CD4-positive, alpha-beta T cell treated with Interleukin-2 at 100 ng/mL for 4 hours (primary cell): ENCODE measurements at places on chromosomes 1 and 21.

DNA sequence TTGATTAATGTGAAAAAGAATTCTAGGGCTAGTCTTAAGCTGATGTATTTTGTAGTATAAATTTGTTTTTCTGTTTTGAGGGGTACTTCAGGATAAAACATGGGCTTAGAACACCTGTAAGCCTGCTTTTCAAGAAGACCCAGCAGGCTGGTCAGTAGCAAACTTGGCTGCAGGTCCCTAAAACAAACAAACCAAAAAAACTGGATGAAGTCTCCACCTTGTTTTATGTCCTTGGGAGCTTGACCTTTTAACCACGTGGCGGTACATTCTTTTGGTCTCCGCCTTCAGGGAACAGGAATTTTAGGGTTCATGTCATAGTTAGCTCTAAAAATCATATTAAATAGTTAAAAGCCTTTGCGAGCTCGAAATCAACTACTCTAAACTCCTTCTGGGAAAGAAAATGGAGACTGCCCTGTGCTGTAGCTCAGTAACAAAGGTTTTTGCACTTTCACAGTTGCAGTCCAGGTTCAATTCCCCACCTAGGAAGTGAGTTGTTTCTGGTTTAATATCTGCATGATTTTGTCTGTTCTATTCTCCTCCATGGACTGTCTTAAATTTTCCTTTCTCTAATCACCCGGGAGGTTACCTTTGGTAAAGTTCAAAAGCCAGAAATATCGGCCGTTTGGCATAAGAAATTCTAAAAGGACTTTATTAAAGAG lies 18.6 kb downstream of the PRDX6 start:
- DNase-seq: no peak

DNA sequence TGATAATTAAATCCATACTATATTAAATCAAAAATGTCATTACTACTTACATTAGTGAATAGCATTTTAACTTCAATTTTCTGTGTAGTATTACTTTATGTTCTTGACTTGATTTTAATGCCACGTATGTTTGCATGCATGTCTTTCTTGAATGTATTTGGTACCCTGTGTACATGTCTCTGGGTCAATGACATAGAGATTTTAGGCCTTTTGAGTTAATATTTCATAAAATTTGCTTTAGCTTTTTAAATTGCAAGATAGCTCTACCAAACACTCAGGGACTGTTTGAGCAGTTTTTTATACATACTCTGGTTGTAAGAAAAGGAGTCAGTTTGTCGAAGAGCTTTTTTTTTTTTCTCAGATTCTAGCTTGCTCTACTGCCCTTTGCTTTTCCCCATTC lies 1.5 kb downstream of the MLLT11 start:
- no peak for DNase-seq

GRCh38 chr1:66271216-66271903 lies 262.6 kb upstream of the SGIP1 start:
- DNase-seq: no peak

GRCh38 chr1:220458936-220459335 lies 69.0 kb upstream of the MARK1 start:
- no peak for DNase-seq

GRCh38 chr1:225846331-225847310 lies 35.6 kb downstream of the TMEM63A start:
- DNase-seq: no peak

DNA sequence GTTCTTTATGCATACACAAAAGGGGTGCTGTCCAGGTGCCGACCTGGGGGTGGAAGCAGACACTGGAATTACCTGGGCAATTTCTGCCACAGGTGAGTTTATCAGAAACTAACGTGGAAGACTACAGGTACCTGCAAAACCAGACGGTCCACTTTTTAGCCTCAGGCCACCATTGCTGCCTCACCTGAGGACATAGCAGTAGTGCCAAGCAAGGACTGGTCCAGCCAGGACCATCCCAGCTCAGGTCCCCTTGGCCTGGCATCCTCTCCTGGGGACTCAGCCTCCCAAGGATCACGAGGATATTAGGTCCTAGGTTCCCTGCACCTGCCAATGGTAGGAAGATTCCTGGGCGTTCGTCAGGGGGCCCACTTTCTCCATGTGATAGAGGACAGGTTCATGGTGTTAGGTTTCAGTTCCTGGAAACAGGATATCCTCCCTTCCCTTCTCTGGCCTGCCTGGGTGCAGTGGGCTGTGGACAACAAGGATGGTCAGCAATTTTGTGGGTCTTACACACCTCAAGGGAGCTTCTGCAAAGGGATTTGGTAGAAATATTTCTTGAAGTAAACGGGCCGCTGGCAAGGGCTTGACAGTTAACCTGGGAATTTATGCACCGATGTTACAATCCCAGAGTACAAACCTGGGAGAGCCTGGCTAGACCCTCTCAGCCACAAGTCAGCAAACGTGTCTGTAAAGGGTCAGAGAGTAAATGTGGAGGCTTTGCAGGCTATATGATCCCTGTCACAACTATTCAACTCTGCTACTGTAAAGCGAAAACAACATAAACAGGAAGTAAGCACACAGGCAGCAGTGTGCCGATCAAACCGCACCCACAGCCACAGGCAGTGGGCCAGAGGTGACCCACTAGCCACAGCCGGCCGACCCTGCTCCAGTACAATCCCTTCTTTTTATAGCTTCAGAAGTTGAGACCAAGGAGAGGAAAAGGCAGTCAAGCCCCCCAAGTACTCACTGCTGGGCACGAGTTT lies 71.4 kb upstream of the RAB4A start:
- peak; percentile 28 for DNase-seq

DNA sequence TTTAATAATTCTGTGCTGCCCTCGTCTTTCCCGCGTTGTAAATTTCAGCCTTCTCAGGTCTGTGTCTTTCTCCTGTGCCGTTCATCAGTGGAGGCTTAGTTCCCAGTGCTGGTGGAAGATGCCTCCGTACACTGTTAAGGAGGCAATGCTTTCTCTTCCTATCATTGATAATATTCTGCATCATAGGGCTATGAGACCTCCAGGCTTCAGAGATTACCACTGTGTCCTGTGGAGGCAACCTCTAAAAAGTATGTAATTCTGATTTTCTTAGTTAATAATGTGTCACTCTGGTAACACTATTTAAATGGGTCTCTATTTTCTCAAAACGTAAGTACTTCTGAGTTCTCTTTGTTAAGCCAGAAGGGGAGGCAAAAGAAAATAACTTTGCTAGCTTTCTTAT lies 538.3 kb downstream of the SMYD3 start:
- DNase-seq: no peak

DNA sequence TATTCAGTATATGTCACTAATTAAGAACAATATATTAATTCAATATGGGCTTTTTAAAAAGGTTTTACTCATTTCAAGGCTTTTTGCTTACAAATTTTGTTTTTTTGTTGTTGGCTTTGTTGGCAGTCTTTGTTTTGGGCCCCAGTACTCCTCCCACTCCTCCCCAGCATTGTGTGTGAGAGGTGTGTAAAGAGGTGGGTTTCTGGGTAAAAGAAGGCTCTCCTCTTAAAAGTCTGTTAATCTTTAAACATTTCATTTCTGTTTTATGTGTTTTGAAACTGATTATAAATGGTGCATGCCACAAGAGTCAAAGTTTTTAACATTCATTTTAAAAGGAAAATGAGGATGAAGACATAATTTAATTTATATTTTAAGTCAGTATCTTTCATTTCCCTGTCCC lies 79.6 kb downstream of the SASS6 start:
- no peak for DNase-seq

DNA sequence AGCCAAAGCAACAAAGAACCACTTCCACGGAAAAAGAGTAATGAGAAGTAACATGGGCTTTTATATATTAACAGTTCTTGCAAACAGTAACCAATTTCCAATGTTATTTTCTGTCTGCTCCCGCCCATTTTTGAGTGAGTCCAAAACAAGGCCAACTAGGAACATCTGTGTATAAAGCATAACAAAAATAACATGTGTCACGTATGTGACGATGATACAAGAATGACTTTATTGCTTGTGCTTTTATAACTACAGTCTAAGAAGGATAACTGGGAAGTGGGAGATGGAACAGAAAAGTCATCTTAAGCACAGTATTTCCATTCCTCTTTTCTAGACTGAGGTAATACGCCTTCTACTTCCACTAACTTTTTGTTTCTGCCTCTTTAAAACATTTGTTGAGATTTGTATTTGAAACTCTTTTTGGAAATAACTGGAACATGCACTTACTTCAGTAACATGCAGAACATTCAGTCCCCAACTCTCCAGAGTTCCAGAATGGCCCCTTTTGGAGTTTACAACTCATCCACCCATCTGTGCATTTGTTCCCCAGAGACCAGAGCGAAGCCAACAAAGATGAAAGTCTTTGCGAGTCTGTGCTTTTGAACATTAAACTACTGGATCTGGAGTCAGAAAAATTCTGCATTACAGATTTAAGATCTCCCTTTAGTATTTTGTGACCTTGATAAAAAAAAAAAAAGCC lies 143.0 kb upstream of the ZRANB2 start:
- DNase-seq: no peak

DNA sequence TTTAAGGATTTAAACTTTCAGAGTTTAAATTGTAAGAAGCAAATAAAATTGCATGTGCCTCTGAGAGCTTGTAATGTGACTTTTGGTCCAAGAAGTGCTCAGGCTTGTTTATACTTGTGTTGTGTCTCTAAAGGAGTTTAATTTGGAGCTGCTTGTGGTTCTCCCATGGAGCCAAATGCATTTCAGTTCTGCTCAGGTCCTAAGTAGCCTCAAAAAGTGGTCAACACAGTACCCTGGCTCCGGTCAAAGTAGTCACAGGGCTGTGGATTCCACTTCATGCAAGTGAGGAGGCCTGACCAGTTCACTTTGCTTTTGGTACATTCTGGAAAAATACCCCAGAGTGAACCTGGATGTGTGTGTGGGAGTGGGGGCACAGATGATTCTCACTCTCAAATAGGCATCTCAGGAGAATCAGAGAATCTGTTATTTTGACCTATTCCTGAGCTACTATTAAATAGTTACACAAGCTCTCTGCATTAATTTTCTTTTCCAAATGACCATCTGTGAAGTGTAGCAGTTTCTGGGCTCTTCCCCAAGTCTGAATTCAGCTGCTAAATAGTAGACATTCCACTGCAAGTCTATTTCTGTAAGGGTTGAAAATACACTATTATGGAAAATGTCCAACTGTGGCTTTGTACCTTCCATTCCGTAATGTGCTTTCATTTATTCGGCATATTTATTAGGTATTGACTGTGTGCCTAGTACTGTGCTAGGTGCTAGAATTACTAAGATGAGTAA lies 31.7 kb upstream of the AGO1 start:
- DNase-seq: no peak

DNA sequence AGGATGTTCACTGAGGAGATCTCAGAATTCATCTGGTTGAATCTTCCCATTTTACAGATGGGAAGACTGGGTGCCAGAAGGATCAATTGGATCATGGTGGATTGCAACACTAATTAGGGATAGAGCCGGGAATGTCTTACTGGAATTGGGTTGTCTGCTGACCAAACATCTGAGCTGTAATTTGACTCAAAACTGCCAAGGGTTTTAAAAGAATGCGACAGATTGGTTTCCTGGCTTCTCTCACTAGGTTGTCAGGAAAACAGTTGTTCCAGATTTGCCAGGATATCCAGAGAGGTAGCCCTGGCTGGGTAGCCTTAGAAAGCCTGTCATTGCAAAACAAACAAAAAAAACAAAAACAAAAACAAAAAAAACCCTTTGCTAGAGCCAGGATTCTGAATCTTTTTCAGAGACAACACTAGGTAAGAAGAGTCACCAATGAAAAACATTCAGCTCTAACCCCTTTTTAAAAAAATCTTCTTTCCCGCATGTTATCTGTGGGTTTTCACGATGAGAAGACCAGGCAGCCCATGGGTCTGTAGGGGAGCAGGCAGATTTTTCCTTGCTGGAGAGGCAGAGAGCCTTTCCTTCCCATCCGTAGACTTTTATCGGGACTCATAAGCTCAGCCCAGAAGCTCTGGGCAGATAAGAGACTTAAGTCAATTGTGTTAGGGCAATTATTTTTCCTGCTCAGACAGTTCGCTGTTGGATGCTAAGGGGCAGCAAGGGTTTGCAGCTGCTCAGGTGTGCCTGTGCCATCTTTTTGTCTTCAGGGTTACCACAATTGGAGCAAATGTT lies 418.9 kb downstream of the PRDM2 start:
- no peak for DNase-seq

GRCh38 chr1:224378855-224379631 lies 22.4 kb downstream of the CNIH4 start:
- DNase-seq: no peak

- DNase-seq: no peak
These were observed 104.8 kb downstream of the SLC45A1 start for GRCh38 chr1:8422510-8423268.

DNA sequence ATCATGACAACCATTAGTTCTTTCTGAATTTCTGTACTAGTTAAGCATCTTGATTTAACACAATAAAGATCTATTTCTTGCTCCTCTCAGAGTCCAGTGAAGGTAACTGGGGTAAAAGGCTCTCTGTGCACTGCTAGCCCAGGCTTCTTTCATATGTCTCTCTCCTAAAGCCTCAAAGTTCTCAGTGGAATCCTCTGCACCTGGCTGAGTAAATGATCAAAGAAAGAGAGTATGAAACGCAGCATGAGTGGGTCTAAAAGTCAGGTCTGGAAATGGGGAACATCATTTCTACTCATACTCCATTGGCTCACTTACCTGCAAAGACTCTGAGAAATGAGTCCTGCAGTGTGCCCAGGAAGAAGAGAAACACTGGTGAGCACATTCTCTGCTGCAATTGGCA lies 418.5 kb downstream of the PTPRC start:
- no peak for DNase-seq

DNA sequence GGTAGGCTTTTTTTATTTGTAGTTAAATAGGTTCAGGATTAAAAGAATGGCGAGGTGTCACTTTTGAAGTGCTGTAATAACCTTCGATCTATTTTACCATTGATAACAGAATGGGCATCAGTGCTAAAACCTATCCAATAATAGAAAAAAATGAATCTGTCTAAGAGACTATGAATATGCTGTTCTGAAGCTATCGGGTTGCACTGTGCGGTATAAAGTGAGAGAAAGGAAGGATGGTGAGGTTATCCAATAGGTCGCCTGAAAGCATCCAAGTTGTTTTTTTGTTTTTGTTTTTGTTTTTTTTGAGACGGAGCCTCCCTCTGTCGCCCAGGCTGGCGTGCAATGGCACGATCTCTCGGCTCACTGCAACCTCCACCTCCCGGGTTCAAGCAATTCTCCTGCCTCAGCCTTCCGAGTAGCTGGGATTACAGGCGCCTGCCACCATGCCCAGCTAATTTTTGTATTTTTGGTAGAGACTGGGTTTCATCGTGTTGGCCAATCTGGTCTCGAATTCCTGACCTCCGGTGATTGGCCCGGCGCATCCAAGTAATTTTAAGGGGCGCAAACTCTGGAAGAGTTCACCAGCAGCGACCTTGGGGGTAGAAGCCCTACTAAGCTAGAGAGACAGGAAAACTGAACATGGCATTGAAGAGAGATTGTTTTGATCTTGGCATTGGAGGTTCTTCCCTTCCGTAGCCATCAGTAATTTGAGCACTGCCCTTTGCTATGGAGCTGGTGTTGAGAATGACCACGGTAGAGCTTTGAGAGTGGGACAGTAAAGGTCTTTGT lies 8.7 kb upstream of the MDM4 start:
- peak; percentile 28 for DNase-seq

- no peak for DNase-seq
These were observed 64.2 kb upstream of the CYYR1 start for GRCh38 chr21:26637201-26637745.

DNA sequence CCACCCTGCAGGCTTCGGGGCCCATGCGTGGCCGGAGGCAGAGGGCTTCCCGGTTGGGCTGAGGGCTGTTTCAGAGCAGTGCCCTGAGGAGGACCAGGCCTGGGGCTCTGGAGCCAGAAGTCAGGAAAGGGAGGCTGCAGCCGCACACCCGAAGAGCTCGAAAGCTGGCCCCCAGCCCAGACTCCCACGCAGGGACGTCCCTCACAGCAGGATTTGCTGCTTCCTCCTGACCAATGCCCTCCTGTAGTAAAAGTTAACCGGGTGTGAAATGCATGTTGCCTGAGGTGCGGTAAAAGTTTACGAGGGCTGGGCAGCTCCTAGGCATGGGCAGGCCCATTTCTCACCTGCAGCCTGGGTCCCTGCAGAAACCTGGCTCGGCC lies 101.5 kb upstream of the ARHGEF16 start:
- DNase-seq: no peak
